ENCODE measurements at places on chromosomes 16 and 17.
A peak's percentile ranks its signal among the peaks of the same experiment; 100 is the strongest.

DNA sequence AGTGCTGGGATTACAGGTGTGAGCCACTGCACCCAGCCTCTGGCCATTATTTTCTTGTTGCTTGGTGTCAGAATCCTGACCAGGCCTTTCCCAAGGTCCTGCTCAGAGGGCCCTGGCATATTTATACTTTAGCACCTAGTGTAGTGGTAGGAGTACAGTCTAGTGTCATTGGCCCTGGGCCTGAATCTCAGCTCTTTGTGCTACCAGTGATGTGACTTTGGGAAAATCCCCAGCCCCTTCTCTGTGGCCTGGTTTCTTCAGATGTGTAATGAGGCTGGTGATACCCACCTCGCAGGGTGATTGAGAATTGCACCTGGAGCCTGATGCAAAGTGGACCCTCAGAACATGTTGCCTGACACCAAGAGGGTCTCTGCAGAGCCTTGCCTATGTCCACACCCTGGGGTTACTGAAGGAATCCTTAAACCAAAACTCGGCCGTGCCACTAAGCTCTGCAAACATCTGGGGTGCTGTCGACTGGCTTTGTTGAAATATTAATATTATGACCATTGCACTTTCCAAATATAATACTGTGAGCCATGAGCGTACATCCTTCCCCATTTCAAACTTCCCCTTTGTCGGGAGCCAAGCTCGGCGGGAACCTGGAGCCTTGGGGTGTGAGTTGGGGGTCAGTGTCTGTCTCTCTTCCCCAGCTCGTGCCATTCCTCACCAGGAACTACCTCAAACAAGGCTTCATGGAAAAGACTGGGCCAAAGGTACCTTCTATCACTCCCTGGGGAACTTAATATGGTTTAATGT is 18.0 kb upstream of the RNF135 start:
- DNase-seq: no peak

- no peak for DNase-seq
Measured at GRCh38 chr17:50058296-50058953, 2.5 kb downstream of the ITGA3 start.

DNA sequence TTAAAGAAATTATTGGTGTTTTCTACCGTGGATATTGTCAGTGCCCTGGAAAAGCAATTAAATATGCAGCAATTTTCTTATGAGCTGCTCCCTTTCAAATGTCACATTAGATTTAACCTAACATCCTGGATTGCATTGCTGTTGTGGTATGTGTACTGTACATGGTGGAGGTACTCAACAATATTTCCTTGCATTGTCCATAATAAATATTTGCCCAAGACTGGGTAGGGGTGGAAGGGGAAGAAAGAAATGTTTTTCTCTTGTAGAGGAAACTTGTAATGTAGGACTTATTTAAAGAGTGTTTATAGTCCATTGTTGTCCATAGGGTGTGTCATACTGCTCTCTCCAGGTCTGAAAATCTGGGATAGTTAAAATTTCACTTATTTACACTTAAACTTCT is 346.2 kb upstream of the TBX2 start:
- DNase-seq: no peak

- no peak for DNase-seq
Measured at GRCh38 chr16:59324462-59324861, 590.3 kb upstream of the GOT2 start.

DNA sequence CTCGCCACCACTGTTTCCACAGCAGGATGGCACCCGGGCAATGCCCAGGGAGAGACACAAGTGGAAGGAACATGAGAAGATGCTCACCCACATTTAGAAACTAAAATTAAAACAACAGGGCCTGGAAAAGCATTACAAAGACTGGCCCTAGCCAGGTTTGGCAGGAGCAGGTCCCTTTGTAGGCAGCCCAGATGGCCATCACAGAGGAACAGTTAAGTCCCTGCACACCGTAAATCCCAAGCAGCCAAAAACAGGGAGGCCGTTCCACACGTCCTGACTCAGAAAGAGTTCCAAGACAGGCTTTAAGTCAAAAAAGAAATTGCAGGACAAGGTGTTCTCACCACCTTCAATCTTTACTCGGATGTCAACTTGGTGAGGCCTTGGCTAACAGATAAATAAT is 127.1 kb downstream of the DYNLRB2 start:
- DNase-seq: no peak

DNA sequence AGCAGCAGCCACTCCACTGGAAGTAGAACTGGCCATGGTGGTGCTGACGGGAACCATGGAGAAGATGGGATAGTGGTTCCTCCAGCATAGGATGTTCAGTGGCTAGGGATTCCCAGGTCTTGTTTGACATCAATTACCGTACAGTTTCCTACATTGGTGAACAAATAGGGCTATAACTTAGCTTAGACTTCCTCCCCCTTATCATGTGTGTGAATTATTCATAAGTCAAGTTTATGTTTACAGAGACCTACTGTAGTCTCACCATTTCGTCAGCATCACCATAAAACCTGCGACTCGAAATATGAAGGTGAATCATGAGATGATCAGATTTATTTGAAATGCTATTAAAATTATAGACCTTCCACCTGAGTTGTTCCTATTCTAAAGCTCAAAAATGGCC is 1.2 kb downstream of the KRTAP2-3 start:
- DNase-seq: no peak

GRCh38 chr17:79803421-79803996 is 6.6 kb upstream of the CBX8 start:
- DNase-seq: no peak

DNA sequence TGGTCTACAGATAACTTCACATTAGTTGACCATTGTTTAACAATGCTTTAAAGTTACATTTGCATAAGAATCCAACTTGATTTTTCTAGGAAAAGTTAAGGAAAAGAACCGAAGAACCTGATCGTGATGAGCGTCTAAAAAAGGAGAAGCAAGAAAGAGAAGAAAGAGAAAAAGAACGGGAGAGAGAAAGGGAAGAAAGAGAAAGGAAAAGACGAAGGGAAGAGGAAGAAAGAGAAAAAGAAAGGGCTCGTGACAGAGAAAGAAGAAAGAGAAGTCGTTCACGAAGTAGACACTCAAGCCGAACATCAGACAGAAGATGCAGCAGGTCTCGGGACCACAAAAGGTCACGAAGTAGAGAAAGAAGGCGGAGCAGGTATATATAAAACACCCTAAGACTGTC is 21.7 kb downstream of the ANKRD40CL start:
- no peak for DNase-seq

DNA sequence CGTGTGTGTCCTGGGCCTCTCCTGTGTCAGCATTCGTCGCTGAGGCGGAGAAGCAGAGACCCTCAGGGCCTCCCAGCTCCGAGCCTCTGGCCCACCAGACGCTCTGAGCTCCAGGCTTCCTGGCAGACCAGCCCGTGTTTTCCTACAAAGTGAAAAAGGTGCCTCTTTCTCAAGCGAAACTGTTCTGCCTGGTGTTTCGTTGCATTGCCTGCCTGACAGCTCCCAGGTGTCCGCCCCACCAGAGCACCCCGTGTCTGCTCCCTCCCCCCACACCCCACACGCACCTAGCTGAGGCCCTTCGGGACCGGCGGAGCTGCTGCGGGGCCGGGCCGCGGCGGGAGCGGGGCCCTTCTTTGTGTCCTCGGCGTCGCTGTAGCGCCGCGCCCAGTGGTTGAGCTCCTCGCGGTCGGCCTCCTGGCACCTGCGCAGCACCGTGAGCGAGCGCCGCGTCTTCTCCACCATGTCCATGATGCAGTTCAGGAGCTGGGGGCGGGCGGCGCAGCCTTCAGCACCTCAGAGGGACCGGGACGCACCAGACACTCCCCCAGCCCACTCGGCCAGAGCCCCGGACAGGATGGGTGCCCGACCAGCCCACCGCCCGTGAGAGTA is 14.7 kb upstream of the PABPN1L start:
- DNase-seq: no peak

DNA sequence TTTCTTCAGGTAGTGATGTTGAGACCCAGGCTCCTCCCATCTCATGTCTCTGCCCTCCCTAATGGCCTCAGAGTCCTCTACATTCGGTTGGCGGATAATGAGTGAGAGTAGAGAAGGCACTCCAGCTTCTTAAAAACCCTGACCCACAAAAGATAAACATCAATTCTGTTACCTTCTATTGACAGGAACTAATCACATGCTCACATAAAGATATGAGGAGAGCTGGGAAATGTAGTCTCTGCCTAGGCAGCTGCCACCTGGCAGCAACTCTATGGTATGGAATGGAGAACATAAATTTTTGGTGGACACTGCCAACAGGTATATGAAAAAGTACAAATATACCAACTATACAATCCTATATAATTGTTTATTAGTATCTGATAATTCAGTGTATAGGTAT is 110.7 kb upstream of the HLF start:
- DNase-seq: no peak

GRCh38 chr16:30065943-30066760 is 592 bp downstream of the ALDOA start:
- peak; percentile 22 for DNase-seq

- peak; percentile 36 for DNase-seq
Measured at GRCh38 chr17:57601143-57601735, 143.9 kb downstream of the CCDC182 start.

GRCh38 chr16:56237451-56237930 is 46.2 kb downstream of the GNAO1 start:
- DNase-seq: no peak

DNA sequence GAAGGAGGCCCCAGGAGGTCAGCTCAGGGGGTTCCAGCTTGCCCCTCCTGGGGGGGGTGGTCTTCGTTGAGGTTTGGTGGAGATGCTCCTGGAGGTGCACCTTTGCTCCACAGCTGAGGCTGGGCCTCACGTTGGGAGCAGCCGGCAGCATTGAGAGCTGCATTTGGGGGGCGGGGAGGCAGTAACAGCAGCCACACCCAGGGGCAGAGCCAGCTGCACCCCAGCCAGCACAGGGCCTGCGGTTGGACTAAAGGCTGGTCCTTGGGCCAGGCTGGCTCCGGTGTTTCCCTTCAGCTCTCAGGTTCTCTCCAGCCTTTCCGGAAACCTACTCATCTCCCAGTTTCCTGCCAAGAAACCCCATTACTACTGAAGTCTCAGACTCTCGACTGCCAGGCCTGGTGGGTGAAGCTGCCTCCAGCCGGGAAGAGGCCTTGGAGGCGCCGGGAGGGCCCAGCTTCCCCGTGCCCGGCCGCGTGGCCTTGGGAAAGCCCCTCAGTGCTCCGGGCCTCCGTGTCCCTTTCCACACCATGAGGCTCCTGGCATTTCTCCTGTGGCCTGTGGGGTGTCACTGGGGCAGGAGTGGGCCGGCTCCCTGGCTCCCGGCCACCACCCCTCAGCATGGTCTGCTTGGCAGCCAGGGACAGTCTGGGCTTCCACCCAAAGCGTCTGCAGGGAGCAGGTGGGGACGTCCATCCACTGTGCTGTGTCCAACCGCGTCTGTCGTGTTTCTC is 14.0 kb upstream of the BAIAP2 start:
- DNase-seq: no peak
